ENCODE measurements at places on chromosomes 7 and 10.

DNA sequence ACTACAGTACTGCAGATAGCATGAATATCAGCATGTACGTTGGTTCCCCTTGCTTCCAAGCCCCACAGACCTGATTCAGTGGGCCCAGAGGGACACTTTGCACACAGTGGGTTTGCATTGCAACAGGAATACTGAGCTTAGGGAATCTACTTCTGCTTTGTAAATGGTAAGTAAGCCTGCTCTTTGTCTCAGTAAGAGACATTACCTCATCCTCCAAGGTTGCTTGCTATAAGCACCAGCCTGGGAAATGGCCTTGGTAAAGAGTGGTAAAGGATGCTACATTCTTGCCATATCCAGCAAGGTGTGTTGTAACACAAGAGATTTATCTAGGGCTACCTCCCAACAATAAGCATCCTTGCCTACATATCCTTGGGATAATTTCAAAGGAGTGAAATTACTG is 730.5 kb downstream of the INHBA start:
- DNase-seq: no peak

GRCh38 chr10:104049504-104050250 is 36.0 kb downstream of the COL17A1 start:
- DNase-seq: no peak

DNA sequence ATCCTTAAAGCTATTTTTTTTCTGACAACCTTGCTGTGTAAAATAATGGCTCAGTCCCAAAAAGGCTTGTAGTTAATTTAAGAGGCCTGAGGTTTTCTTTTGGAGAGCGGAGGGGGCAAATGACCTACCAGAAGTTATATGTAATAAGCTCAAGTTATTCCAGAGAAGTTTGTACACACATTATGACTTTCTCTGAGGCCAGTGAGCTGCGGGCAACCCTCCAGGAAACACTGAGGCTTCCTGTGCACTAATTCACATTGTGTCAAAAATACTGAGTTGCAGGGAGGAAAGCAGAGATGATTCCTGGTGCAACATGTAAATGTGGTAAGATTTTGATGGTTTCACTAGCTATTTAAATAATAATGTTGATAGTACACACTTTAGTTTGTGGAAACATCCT is 188.6 kb downstream of the DIP2C start:
- no peak for DNase-seq

- DNase-seq: no peak
Observed at GRCh38 chr10:72392571-72392970, 37.9 kb upstream of the DNAJB12 start.

GRCh38 chr10:112677689-112678088 is 230.7 kb downstream of the VTI1A start:
- DNase-seq: no peak

DNA sequence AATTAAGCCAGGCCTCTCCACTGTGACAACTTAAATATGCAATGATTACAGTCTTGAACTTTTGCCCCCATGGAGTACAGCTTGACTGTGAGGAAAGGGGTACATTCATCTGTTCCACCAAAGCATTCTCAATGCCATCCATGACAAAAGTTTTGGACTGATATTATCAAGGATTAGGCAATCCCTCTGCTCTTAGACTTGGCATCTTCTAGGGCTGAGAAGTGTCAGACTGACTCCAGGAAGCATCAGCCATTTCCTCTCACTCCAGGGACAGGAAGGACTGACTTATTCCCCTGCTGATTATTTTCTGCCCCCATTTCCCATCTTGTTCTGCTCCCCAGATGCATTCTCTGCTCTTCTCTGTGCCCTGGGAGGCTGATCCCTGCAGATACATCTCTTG is 69.7 kb downstream of the ZNF365 start:
- no peak for DNase-seq

- no peak for DNase-seq
Observed at GRCh38 chr7:101985057-101985902, 167.9 kb downstream of the CUX1 start.

DNA sequence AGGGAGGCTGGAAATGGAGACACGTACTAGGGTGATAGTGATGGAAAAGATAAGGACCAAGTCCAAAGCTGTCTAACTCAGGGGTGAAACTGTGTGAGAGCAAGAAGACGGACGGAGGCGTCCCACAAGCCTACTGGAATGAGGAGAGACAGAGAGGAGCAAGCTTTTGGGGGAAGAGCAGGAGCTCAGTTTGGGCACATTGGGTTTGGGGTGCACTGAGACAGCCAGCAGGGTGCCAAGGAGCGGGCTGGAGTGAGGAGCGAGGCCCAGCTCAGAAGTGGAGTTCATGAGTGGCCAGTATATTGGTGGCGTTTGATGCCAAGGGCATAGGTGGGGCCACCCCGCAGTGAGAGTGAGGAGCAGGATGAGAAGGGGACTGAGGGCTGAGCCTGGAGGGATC is 22.6 kb downstream of the GHRHR start:
- no peak for DNase-seq

DNA sequence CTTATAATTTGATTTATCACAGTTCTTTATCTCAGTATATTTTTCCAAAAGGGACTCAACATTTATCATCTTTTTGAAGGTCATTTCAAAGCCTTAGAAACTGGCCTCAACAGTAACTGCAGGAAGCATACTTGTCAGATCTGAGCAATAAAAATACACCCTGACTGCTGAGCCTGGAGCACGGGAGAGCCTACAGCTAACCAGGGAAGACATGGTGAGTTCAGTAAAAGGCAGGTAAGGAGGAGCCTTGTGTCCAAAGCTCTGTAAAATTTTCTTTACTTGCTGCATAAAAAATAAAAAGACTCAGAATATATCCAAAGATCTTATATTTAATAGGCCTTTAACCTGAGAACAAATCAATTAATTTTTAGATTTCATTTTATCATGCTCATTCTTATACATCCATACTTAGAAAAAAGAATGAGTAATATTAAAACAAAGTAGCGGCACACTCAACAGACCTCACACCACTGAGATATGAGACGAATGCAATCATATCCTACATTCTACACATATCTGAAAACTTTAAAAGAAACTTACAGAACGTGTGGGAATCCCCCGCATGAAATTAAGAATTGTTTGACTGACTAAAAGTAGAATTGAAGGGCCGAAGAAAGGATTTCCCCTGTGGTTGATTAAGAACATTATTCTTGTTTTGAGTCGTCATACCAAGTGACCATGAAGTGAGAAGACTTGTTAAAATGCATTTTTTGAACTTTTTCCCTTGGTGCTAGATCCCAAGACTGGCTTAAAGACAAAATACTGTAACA is 296.4 kb upstream of the MKLN1 start:
- DNase-seq: no peak

DNA sequence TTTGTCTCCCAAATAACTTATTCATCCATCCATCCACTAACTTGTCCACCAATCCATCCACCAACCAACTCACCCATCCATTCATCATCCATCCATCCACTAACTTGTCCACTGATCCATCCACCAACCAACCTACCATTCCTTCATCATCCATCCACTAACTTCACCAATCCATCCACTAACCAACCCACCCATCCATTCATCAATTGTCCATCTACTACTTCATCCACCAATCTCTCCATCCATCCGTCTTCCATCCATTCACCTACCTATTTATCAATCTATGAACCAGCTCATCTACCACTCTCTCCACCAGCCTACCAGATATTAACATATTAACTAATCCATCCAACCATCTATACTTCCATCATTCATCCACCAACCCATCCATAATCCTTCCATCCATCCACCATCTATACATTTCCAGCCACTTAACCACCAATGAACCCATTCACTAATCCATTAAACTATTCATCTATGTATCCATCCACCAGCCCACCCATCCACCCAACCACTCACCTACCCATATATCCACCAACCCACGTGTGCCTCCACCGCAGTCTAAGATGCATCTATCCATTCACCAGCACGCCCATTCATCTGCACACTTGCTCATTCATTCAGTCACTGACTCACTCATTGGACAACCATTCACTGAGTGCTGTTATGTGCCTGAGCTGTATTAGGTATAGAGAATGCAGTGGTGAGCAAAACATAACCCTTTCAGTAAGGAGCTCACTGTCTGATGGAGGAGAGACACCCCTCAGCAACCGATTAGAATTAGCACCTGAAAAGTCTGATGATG is 19.8 kb upstream of the TBL2 start:
- DNase-seq: no peak

DNA sequence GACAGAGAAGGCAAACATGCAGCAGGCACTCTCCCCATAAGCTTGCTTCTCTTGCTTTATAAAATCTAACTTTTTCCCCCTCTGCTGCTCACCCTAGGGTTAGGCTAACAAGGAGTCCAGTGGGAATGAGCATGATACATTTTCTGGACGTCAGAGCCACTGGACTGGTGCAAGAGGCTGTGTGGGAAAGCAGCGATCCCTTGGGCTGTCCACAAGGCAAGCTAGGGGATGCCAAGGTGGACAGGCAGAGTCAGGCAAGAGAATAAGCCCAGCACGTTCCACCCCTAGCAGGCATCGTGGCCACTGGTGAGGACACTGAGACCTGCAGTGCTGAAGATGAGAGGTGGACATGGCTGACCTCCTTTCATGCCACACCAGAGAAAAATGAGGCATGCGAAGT is 290.9 kb upstream of the ZMIZ1 start:
- DNase-seq: no peak

- DNase-seq: no peak
Observed at GRCh38 chr10:8311526-8312070, 257.1 kb downstream of the GATA3 start.

DNA sequence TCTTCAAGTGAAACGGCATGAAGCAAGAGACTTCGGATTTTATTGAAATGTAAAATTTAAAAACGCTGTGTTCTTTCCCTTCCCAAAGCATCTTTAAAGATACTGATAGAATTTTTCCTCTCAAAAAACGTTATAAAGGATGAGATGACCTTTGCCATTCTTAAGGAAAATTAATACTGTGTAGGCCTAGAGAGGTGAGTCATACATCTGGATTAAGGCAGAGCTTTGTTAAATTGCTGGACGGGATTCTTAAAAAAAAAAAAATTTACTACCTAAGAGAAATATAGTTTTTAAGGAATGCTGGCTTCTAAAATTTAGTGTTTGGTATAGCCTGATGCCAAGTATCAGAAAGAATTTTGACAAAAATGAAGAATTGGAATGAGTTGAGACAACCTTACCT is 6.3 kb upstream of the HBP1 start:
- DNase-seq: no peak

- no peak for DNase-seq
Observed at GRCh38 chr10:27986821-27987220, 12.1 kb downstream of the ODAD2 start.

- DNase-seq: peak; percentile 22
Observed at GRCh38 chr10:113058523-113059370, 108.7 kb downstream of the TCF7L2 start.

DNA sequence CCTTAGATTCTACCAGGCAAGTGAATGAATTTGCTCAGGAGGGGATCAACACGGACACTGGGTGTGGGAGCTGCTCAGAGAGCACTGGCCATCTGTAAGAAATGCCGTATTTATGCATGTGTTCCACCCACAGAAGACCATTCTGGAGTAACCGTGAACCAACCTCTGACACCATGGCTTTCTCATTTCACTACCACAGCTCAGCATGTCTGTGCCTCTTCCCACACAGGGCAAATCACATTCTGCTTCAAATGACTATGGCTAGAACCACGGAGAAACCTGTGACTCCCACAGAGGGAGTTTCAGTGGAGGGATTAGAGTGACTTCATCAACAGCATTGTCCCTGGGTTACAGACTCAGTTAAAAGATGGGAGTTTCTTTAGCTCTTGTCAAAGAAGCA is 893.4 kb downstream of the XPNPEP1 start:
- no peak for DNase-seq

- peak; percentile 95 for DNase-seq
Observed at GRCh38 chr10:72048450-72049124, 39.8 kb downstream of the SPOCK2 start.

- DNase-seq: peak; percentile 58
Observed at GRCh38 chr10:116521424-116522290, 24.1 kb upstream of the PNLIP start.

DNA sequence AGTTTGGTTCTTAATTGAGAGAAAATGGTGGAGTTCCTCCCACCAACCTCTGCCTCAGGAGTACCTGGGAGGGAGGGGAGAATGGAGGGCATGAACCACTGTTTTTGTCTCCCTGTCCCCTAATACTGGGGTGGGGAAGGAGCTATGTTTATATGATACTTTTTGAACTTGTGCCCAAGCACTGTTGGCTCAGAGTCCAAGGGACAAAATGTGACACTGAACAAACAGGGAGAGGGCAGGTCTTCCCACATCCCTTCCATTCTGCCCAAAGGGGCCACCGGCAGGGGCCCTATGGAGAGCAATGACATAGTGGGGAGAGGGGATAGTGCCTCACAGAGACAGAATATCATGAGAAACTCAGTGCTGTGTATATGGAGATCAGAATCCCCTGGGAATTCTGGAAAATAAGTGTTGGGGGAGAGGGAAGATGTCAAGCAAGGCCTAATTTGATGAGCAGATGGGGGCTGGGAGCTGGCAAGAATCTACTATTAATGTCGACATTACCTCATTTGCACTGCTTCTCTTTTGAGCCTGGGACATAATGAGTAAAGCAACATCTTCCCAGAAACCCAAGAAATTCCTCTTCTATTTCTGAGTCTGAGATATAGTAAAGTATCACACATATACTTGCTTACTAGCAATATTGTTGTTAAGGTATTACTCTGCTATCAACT is 180.6 kb downstream of the CYP26A1 start:
- DNase-seq: no peak

Data from putamen (tissue), 1 donor.